ENCODE measurements at places on chromosomes 2 and 18. TPM values are rescaled to one million over a fixed set of nuclear protein-coding genes. Genes with fewer than 3 reads are reported as not detected.

CHRND gene
- not detected for total RNA-seq

DNAJC5G gene
- not detected for total RNA-seq

C2orf78 gene
- total RNA-seq: not detected

ASXL3 gene
- total RNA-seq: 1.3 TPM

EDAR gene
- not detected for total RNA-seq

FAM110C gene
- total RNA-seq: under 0.01 TPM

CCL20 gene
- 3.0 TPM for total RNA-seq

IL1RL1 gene
- total RNA-seq: 0.30 TPM

ST3GAL5 gene
- 14.9 TPM for total RNA-seq

C2orf80 gene
- total RNA-seq: not detected

SSB gene
- 92.3 TPM for total RNA-seq

TUBA4B gene
- not detected for total RNA-seq

TNFAIP6 gene
- 41.6 TPM for total RNA-seq

STON1 gene
- 14.5 TPM for total RNA-seq

SP100 gene
- 86.1 TPM for total RNA-seq

ARHGAP15 gene
- total RNA-seq: not detected

TMEM163 gene
- total RNA-seq: not detected

RIT2 gene
- total RNA-seq: not detected

NYAP2 gene
- total RNA-seq: not detected

PKDCC gene
- 30.3 TPM for total RNA-seq

DPP10 gene
- 0.74 TPM for total RNA-seq

ARMC9 gene
- 81.4 TPM for total RNA-seq

SLC4A3 gene
- 6.6 TPM for total RNA-seq

TANC1 gene
- 51.6 TPM for total RNA-seq

RAPH1 gene
- total RNA-seq: 22.3 TPM

PCARE gene
- not detected for total RNA-seq

TBR1 gene
- under 0.01 TPM for total RNA-seq

EEF1B2 gene
- total RNA-seq: 373 TPM

SCN3A gene
- 0.89 TPM for total RNA-seq

DTNA gene
- total RNA-seq: 6.8 TPM

IL1F10 gene
- total RNA-seq: not detected

GPR148 gene
- not detected for total RNA-seq

CRACDL gene
- total RNA-seq: not detected

WDR43 gene
- 103 TPM for total RNA-seq

NLRC4 gene
- not detected for total RNA-seq

KDM3A gene
- 46.1 TPM for total RNA-seq

COL4A3 gene
- under 0.01 TPM for total RNA-seq

KLF7 gene
- total RNA-seq: 47.1 TPM

B4GALT6 gene
- 19.3 TPM for total RNA-seq

ABCG8 gene
- not detected for total RNA-seq

TTC31 gene
- 12.8 TPM for total RNA-seq

CPSF3 gene
- total RNA-seq: 99.2 TPM

MDH1 gene
- total RNA-seq: 198 TPM

LONRF2 gene
- total RNA-seq: 0.32 TPM

ARHGEF4 gene
- 7.4 TPM for total RNA-seq

LYPD1 gene
- total RNA-seq: 29.3 TPM

PSD4 gene
- 1.2 TPM for total RNA-seq

UGT1A4 gene
- total RNA-seq: not detected

SPHKAP gene
- total RNA-seq: not detected

EPG5 gene
- 49.0 TPM for total RNA-seq

DSG2 gene
- 102 TPM for total RNA-seq

HDHD2 gene
- 29.8 TPM for total RNA-seq

CD302 gene
- 2.4 TPM for total RNA-seq

PAX8 gene
- 0.65 TPM for total RNA-seq

CD8B2 gene
- total RNA-seq: not detected

All from smooth muscle cell of the umbilical artery (primary cell).